ENCODE measurements at places on chromosomes 7 and 10.
A peak's percentile ranks its signal among the peaks of the same experiment; 100 is the strongest.

GRCh38 chr7:127820732-127821085 lies 168.7 kb downstream of the SND1 start:
- DNase-seq: no peak

- peak; percentile 47 for DNase-seq
Measured at GRCh38 chr7:80135309-80136104, 876 bp downstream of the GNAI1 start.

- DNase-seq: no peak
Measured at GRCh38 chr7:99013266-99014112, 130.4 kb downstream of the SMURF1 start.

DNA sequence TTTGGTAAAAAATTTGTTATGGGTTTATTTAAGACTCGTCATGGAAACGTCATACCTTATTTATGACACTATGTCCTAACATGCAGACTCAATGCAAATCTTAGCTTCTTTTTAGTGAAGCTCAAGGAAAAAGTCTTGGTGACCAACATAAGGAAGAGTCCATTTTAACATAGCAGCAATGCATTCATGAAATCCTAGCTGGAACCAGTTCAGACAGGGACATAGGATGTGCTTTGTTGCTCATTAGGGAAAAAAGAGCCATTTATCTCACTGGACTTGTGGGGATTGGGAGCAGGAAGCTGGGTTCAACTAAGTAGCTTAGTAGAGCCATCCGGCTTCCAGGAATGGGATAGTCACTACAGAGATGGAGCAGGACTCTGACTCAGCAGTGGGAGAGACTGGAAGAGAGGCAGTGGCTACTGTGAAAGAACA lies 100.7 kb upstream of the DKK1 start:
- DNase-seq: no peak

DNA sequence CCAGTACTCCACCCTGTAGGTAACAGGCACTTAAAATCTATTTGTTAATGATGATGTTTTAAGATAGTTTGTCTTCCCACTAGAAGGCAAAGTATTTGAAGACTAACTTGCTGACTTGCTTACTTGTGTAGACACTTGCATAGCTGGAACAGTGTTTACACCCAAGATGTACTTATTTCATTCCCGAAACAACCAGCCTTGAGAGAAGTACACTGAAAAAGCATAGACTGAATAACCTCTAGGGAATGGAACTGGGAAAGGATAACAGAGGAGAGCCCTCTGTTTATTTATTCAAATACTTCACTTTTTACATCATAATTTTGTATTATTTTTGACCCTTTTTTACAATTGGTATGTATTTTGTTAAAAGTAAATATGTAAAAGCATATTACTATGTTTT lies 33.1 kb upstream of the TMEM26 start:
- DNase-seq: no peak

DNA sequence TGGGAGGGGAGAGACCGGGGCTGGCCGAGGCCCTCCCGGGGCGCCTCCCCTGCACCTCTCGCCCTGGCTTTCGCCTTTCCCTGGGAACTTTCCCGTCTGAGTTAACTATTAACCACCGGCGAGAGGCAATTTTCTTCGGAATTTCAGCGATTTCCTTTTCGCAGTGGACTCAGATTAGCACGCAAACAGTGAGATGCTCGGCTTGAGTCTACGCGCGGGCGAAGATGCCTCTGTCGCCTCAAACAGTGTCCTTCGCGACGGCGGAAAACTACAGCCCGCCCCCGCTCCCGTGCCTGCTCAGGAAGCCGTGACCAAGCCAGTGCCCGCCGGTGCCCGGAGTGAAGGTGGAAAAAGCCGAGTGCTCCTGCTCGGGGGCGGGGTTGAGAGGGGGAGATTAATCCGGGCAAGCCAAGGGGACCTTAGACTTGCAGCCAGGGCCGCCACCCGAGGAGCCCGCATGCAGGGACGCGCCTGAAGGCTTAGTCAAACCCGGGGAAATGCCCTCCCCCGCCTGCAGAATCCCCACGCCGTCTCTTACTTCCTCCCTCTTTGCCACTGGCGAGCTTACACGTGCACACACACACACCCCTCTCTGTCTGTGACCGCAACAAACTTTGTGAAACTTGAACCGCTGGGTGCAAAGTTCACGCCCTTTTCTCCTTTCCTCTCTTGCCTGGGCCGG lies 14.5 kb upstream of the PAX2 start:
- DNase-seq: no peak

DNA sequence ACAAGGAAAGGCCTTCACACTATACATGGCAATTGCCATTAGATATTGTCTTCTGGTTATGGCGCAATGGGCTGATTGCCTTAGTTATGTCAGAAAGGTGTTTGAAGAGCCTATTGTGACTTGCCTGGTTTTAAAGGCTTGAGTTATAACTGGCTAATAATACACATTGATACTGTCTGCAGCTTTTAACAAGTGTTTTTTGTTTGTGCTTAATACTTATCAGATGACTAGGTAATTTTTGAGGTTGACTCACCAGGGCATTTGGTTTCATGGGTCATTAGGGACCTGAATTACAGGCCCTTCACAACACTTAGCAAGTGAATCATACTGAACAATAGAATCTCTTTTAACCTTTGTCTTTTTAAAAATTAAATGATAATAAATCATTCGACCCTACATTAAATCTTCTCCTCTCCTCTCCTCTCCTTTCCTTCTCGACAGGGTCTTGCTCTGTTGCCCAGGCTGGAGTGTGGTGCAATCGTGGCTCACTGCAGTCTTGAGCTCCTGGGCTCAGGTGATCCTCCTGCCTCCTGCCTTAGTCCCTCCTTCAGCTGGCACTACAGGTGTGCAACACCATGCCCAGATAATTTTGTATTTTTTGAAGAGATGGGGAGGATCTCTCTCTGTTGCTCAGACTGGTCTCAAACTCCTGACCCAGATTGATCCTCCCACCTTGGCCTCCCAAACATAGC lies 196.3 kb downstream of the JCAD start:
- no peak for DNase-seq

GRCh38 chr7:128804484-128804883 lies 12.7 kb downstream of the CCDC136 start:
- no peak for DNase-seq

GRCh38 chr10:124477614-124478363 lies 16.2 kb downstream of the LHPP start:
- DNase-seq: no peak

- no peak for DNase-seq
Measured at GRCh38 chr7:46957195-46957594, 624.7 kb downstream of the TNS3 start.

All from NCI-H345 (cell line).